ENCODE measurements at places on chromosomes 2 and 18.
A peak's percentile ranks its signal among the peaks of the same experiment; 100 is the strongest.

DNA sequence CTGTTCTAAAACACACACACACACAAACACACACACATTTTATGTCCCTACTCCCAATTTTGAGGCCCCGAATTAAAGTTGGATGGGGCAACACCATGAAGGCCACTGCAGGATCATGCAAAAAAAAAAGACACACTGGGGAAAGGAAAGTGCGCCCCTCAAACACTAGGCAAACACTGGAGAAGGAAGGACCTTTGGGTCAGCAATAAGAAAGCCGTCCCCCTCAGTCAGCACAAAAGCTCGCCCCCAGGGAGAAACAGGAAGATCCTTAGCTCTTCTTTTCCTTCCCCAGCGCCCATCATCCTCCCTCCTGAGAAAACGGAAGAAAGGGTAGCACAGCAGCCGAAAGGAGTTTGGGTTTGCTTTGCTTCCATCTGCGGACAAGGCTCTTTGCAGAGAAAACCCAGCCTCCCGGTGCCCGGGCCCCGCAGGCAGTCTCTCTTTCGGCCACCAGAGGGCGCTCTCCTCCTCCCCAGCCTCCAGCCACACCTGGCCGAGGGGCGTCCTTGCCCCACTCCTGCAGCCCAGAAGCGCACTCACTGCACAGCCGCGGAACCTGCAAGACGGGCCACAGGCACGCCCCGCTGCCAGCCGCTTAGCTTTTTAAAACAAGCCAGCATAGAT is 248.5 kb downstream of the CDH20 start:
- peak; percentile 39 for DNase-seq
- no peaks in the 10 kb centered on the region for H3K36me3 ChIP-seq
- H3K27ac ChIP-seq, result no peak overlapping the region
- no peaks in the 10 kb centered on the region for H3K4me1 ChIP-seq
- H3K4me3 ChIP-seq, result peak overlapping the region; percentile 26
- H3K27me3 ChIP-seq, result no peaks in the 10 kb centered on the region

DNA sequence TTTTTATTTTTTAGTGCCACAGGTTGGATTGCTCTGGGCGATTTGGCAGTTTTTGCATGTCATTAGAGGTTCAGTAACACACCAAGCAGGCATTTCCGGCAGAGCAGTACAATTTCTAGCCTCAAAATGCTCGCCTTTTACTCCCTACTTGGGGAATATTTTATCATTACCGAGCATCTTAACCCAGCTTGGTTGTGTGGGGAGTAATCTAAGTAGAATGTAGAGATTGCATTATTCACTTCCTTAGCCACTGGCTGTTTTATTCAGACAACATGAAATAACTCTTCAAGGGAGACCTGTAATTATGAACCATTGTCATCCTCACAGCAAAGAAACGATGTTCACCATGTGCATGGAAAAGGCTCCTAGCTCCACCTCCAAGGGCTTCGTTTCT is 13.1 kb downstream of the GRP start:
- peak; percentile 8 for DNase-seq
- no peaks in the 10 kb centered on the region for H3K36me3 ChIP-seq
- H3K4me3 ChIP-seq, result no peak overlapping the region
- H3K27me3 ChIP-seq, result no peaks in the 10 kb centered on the region

DNA sequence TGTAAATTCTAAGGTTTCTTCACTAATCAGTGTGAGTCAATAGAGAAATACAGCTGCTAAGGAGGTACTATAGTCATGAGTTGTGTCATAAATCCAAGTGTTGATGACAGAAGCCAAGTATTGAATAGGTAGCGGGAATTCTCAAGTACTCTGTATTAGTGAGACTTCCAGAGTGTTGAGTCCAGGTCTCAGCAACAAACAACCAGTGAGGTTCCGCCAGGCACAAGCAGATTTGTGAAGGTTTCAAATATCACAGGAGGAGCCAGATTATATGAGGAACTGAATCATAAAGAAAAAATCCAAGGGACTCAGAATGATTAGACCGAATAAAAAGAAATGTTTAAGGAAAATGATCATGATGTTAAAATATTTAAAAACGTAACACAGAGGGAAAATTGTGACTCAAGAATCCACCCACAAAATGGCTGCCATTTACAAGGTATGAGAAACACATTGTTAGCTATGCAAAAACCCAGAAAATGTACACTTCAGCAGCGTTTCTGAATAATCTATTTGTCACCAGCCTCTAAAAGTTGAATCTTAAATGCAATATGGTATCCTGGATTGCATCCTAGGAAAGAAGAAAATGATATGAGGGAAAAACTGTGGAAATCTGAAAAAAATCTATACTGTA is 27.3 kb upstream of the EVA1A start:
- no peaks in the 10 kb centered on the region for H3K4me1 ChIP-seq
- H3K27ac ChIP-seq, result no peak overlapping the region
- no peaks in the 10 kb centered on the region for H3K27me3 ChIP-seq
- no peaks in the 10 kb centered on the region for H3K36me3 ChIP-seq

- no peak overlapping the region for H3K4me3 ChIP-seq
- no peak for DNase-seq
- no peak overlapping the region for H3K27ac ChIP-seq
- no peaks in the 10 kb centered on the region for H3K4me1 ChIP-seq
- peaks cover 9% of the 10 kb centered on the region for H3K27me3 ChIP-seq
Measured at GRCh38 chr2:10073706-10074105, 6.5 kb downstream of the CYS1 start.

DNA sequence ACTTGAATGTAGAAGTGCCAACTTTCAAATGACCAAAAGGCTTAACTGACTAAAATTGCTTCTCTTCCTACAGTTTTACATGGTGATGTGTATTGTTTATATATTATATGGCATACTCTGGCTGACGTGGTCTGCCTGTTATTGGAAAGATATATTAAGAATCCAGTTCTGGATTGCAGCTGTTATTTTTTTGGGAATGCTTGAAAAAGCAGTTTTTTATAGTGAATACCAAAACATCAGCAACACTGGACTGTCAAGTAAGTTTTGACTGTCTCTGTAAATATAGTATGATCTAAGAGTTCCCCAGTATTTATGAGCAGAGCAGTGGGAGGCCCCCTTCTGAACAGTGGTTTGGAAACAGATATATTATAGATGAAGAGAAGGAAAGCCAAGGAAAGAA is 26.2 kb downstream of the TMEM87B start:
- no peaks in the 10 kb centered on the region for H3K27me3 ChIP-seq
- H3K4me1 ChIP-seq, result no peaks in the 10 kb centered on the region
- no peak overlapping the region for H3K27ac ChIP-seq
- DNase-seq, result no peak

DNA sequence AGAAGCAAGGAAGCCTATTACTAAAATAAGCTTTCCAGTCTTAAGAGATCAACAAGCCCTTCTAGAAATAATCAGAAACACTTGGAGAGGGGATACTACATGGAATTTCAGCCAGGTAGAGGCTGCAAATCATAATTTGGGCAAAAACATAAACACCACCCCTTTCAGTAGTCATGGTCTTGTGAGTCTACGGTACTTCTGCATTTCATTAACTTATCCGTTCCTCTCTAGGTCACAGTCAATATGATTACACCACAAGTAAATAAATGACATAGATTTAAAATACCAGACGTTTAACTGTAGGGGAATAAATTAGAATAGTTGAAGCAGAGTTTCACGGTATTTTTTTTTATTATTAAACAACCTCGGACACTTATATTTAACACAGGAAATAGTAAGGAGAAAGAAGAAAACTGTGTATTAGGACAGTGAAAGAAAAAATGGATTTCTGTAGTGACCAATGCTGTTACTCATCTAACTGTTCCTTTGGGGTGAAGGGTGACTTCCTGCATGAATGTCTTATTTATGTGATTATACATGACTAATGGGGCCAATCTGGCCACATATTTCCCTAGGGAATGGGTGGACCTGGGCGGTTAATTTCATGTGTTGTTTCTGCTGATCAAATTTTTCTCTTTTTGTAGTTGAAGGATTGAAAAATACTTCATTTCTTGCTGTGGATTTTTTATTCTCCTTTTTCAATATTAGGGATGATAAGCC is 456.6 kb upstream of the UBE2E3 start:
- H3K36me3 ChIP-seq, result no peaks in the 10 kb centered on the region
- no peak for DNase-seq
- no peaks in the 10 kb centered on the region for H3K4me1 ChIP-seq
- no peaks in the 10 kb centered on the region for H3K27me3 ChIP-seq

DNA sequence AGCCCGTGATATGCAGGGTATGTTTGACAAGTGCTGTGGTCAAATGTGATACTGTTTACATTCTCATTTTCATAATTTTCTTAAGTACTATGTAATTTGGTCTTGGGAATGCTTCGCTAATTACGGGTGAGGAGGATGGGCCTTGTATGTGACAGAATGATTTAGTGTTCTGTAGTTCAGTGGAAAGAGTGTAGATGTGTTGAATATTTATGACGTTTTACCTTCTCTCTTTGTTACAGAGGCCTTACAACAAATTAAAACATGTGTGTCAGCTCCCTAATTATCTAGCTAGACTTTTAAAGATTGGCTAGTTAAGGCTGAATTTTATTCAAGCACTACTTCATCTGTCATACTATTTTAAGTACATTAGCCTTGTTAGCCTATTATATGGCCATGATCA is 10.6 kb upstream of the CHRNA1 start:
- no peak for DNase-seq
- peaks cover 14% of the 10 kb centered on the region for H3K4me1 ChIP-seq
- no peaks in the 10 kb centered on the region for H3K27me3 ChIP-seq
- no peak overlapping the region for H3K4me3 ChIP-seq

- DNase-seq, result no peak
- H3K27ac ChIP-seq, result peak overlapping the region; percentile 84
- no peaks in the 10 kb centered on the region for H3K4me1 ChIP-seq
- no peak overlapping the region for H3K4me3 ChIP-seq
Measured at GRCh38 chr2:192888109-192888508, 693.4 kb upstream of the TMEFF2 start.

- no peak overlapping the region for H3K27ac ChIP-seq
- no peaks in the 10 kb centered on the region for H3K4me1 ChIP-seq
- H3K27me3 ChIP-seq, result no peaks in the 10 kb centered on the region
- no peaks in the 10 kb centered on the region for H3K36me3 ChIP-seq
Measured at GRCh38 chr2:19038071-19039015, 320.1 kb downstream of the OSR1 start.

DNA sequence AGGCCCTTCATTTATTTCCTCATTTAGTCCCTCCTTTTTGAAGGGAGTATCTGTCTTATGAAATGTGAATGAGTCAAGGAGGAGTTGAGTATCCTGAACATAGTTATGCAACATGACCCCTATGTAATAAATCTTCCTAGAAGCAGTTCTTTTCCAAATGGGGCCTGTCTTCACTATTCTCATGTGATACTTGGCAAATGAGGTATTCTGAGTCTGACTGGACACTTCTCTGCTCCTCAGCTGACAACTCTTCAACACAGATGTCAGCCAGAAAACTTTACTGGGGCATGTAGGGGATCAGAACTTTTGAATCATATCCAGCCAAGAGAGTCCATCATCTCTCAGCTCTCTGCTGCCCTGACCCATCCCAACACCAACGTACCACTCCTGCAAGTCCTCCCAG is 291.6 kb downstream of the ZNF385B start:
- no peaks in the 10 kb centered on the region for H3K27me3 ChIP-seq
- no peaks in the 10 kb centered on the region for H3K36me3 ChIP-seq
- H3K4me3 ChIP-seq, result no peak overlapping the region
- no peak overlapping the region for H3K27ac ChIP-seq

GRCh38 chr2:120476141-120476540 is 130.2 kb downstream of the INHBB start:
- peaks cover 2% of the 10 kb centered on the region for H3K27me3 ChIP-seq
- H3K4me3 ChIP-seq, result no peak overlapping the region
- no peaks in the 10 kb centered on the region for H3K36me3 ChIP-seq
- H3K4me1 ChIP-seq, result no peaks in the 10 kb centered on the region
- no peak for DNase-seq

All from trophoblast cell (in vitro differentiated cells and primary cell).